ENCODE measurements at places on chromosomes 6 and 20. TPM values are rescaled to one million over a fixed set of nuclear protein-coding genes. Genes with fewer than 3 reads are reported as not detected.
A peak's percentile ranks its signal among the peaks of the same experiment; 100 is the strongest.

Gene LRRC73
- 2.2 TPM for total RNA-seq

GRCh38 chr6:169450097-169450496, 196.5 kb upstream of the THBS2 start:
- no peak overlapping the region for H3K4me3 ChIP-seq
- DNase-seq = no peak
- H3K27ac ChIP-seq = peak overlapping the region; percentile 53
- no peaks in the 10 kb centered on the region for H3K4me1 ChIP-seq

DNA sequence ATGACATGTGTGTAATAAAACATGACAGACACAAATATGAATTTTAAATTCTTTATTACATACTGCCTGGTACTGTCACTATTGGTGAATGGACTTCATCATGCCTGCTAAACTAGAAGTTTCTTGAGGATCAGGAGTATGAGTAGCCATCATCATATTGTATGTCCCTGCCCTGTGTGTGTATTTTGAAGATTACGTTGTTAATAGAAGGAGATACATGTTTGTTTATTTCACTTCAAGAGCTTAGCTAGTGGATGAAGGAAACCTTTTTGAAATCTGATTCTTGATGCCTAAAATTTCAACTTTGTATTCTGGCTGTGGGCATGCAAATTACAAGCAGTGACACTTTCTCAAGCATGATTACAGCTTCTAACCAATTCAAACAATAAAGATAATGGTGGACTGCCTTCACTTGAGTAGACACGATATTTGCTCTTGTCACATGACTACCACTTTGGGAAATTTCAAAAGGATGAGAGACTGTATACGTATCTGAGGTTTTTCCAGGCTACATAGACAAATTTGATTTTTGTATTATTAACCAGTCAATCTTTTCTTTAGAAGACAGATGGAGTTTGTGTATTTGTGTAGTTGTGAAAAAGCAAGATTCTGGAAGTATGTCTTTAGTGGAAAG, 3.5 kb downstream of the TBPL1 start:
- H3K4me1 ChIP-seq = peaks cover 26% of the 10 kb centered on the region
- H3K27ac ChIP-seq = no peak overlapping the region
- H3K36me3 ChIP-seq = no peaks in the 10 kb centered on the region
- H3K4me3 ChIP-seq = no peak overlapping the region
- no peaks in the 10 kb centered on the region for H3K27me3 ChIP-seq

DNA sequence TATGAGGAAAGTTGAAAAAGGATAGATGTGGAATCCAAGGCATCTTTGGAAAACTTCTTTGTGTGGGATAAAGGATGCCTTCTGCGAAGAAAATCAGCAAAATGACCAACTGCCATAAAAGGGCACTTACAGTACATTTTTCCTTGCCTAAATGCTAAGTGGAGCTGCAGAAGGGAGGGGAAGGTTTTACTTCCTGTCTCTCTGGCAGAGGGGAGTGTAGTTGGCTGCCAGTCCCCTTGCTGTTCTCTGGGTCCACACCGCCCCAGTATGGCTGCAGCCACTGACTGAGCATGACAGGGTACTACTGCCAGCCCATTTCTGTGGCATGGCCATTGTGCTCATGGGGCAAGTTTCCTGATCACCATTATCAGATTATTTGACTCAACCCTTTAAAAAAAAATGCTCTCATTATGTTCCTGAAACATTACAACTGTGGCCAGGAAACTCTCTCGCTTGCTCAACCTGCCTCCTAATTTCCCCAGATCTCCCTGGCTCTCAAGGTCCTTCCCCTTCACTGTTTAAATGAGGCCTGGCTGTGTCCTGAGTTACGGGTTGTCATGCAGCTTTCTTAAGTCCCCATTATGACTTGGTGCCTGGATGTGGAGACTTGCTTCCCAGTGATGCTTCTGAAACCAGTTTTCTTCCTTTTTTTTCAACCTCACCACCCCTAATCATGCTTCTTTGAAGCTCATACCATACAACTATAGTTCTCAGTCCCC, 34.5 kb upstream of the FAM184A start:
- H3K27me3 ChIP-seq = no peaks in the 10 kb centered on the region
- no peak for DNase-seq
- no peaks in the 10 kb centered on the region for H3K4me1 ChIP-seq
- H3K36me3 ChIP-seq = no peaks in the 10 kb centered on the region
- no peak overlapping the region for H3K4me3 ChIP-seq
- no peak overlapping the region for H3K27ac ChIP-seq

DNA sequence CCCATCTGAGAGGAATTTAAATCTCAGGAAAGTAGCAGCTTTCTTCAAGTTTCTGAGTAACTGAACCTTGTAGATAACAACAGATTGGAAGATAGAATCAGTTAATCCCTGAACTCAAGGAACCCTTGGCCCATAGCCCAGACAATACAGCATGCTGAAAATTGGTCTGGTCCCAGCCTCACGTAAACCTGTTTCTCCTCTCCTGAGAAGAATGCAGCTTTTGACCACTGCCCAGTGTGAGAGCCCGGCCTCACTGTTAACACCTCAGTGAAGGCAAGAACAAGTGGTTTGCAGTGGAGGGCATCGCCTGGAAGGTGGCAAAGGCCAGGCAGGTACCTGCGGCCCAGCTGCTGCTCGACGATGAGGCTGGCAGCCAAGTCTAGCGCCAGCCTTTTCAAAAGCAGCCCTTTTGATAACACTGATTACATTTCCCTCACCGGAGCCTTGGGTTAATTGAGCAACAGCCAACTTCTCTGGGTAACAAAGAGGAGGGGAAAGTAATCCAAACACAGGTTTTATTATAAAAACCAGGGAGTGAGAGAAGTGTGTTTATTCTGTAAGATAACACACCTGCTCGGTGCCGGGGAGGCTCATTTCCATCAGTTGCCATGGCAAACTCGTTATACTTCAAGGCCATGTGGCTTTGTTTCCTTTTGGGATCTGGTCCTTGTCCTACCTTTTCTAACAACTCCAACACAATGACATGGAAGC, 54.0 kb downstream of the TRAF3IP2 start:
- H3K36me3 ChIP-seq = no peaks in the 10 kb centered on the region
- peak overlapping the region; percentile 81 for H3K27ac ChIP-seq
- peak; percentile 77 for DNase-seq
- H3K27me3 ChIP-seq = no peaks in the 10 kb centered on the region
- peaks cover 28% of the 10 kb centered on the region for H3K4me1 ChIP-seq
- H3K4me3 ChIP-seq = no peak overlapping the region

DNA sequence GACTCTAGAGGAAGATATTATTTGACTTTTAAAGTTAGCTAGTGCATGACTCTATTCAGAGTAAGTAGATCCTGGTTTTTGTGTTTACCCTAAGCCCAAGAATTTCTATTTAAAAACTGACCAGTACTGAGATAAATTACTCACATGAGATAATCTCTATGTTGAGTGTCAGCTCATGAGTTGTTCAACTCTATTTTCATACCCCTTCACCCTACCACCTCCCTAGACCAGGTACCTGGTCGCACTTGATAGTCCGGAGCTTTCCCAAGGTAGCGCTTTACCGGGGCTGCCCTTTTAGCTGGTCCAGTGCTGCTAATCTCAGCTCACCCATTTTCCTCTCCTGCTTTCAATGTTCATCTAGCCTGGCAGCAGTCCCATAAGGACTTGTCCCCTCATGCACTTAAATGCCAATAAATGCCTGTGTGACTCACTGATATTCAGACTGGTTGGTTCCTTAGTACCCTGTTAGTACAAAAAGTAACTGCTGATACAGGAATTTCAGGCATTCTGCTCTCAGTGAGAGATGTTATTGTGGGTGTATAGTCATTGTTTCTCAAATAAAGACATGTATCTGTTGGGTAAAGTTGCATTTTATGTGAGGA, 503.9 kb downstream of the ADGRB3 start:
- no peaks in the 10 kb centered on the region for H3K27me3 ChIP-seq
- no peak overlapping the region for H3K4me3 ChIP-seq
- DNase-seq = no peak
- H3K27ac ChIP-seq = no peak overlapping the region

DNA sequence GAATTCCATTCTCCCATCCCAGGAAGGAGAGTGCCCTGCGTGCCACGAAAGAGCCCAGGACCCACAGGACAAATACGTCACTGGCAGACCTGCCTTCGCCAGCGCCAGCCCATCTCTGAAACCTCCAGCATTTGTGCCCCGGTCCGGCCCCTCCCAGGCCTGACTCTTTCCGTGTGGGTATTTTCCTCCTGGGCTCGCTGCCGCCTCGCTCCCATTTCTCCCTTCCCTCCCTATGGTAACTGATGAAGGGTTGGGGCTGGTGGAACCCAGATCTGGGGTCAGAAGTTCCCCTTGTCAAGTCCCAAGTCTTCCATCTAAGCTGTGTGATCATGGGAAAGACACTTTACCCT, 208.5 kb downstream of the LRFN2 start:
- no peak overlapping the region for H3K27ac ChIP-seq
- H3K27me3 ChIP-seq = no peaks in the 10 kb centered on the region
- H3K36me3 ChIP-seq = no peaks in the 10 kb centered on the region
- no peak overlapping the region for H3K4me3 ChIP-seq

DNA sequence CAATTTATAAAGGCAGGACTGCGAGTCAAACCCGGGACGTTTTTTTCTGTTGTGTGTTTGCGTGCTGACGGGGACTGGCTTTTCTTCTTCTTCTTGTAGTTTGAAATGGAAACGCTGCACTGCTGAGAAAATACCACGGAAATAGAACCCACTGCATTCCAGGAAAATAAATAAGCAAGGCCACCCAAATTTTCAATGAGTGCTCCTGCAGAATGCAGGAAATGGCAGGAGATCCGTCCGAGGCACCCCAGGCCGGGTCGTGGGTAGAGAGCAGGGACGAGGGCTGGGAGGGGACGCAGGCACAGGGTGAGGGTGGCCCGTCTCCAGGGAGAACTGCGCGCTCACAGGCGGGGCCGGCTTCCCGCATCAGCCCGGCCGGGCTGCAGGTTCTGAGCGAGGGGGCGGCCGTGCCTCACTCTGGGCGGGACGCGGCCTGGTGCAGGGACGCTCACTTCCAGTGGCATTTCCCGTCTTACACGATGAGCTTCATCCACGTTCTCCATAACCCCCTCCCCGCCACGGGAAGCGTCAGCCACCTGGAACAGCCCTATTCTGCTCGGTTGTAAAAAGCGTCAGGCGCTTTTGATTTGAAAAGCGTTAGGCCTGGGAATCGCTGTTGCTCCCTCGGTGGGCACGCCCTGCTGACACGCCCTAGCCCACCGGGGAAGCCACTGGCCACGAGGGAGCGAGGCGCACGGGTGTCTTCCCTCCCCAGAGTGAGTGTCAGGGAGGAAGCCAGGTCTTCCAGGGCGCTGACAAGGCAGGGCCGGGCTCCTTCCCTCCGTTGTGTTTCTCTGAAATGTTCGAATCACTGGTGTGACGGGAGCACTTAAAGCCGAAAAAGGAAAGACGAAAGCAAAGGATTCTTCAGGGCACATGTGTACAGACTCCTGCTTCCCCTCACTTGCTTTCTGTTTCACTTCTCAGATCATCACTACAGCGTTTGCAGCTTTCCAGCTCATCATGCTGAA, 17.9 kb upstream of the EXOC2 start:
- no peaks in the 10 kb centered on the region for H3K36me3 ChIP-seq
- H3K27me3 ChIP-seq = no peaks in the 10 kb centered on the region
- peaks cover 4% of the 10 kb centered on the region for H3K4me1 ChIP-seq

DNA sequence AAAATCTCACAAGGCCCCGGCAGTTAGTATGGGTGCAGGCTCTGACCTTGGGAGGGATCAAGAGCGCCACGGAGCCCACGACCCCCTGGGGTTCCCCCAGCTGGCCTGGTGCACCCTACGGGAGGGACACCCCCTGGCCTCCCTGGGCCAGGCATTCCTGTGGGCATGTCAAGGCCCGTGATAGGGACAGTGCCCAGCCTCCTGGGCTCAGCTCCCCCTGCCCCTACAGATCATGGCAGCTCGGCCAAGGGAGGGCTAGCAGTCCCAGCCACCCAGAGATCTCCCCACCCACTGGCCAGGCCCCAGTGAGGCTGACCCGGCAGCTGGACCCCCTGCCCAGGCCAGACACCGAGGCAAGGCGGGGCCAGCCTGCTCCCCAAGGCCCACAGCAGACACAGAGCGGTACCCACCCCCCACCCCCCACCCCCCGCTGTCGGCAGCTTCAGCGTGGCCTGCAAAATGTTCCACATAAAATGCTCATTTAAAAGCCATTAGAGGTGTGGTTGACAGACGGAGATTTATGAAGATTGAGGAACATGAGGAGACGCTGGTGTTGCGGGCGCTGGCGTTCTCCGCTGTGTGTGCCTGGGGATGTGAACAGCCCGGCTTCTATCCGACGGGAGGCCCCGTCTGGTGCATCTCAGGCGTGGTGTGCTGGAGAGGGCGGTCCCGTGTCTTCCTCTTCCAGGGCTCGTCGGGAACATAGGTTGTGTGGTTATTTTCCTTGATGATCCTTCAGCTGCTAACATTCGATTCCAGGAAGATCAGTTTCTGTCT, 188.5 kb downstream of the TAF4 start:
- no peak overlapping the region for H3K27ac ChIP-seq
- H3K4me3 ChIP-seq = no peak overlapping the region
- H3K4me1 ChIP-seq = no peaks in the 10 kb centered on the region

DNA sequence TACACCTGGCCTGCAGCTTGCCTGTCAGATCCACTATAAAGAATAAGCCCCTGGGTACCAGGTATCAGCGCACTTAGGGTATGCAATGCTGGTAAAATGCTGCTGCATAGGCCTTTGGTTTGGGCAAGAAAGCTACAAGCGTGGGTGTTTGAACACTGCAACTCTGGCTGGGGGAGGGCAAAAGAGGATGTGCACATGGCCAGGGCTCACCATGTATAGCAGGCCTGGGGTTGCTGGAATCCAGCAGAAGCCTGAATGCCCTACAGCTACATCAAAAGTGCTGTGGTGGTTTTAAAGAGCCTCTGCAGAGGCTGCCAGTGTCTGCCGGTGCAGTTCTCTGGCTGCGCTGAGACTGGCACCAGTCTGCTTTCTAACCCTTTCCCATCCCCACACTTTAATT, 51.7 kb downstream of the UQCC1 start:
- H3K36me3 ChIP-seq = peaks cover 32% of the 10 kb centered on the region
- H3K4me1 ChIP-seq = peaks cover 7% of the 10 kb centered on the region
- DNase-seq = no peak
- no peak overlapping the region for H3K4me3 ChIP-seq
- H3K27me3 ChIP-seq = no peaks in the 10 kb centered on the region
- H3K27ac ChIP-seq = no peak overlapping the region

DNA sequence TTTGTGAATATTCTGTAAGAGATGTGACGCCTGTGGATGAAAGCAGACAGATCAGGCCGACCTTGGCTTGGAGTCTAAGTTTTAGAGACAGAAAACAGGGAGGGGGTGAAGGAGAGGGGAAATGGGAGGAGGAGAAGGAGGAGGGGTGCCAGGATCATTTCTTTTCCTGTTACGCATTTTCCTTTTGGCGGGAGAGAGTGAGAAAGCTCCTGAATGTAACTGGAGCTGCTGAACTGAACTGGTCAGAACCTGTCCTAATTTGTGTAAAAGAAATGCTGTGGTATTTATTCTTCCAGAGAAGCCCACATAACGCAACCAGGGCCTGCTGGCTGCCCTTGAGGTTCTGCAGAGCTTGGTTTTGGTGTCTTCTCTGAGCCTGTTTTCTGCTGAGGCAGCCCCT, 41.9 kb downstream of the UTRN start:
- H3K27ac ChIP-seq = peak overlapping the region; percentile 78
- no peaks in the 10 kb centered on the region for H3K27me3 ChIP-seq
- H3K4me3 ChIP-seq = no peak overlapping the region
- peak; percentile 51 for DNase-seq
